ENCODE measurements at places on chromosomes 1 and 21. TPM values are rescaled to one million over a fixed set of nuclear protein-coding genes. Genes with fewer than 3 reads are reported as not detected.

The CHIT1 gene
- not detected for total RNA-seq

The CHIA gene
- not detected for total RNA-seq

The KCNJ15 gene
- not detected for total RNA-seq

The PYHIN1 gene
- total RNA-seq = 0.82 TPM

The TRIM46 gene
- total RNA-seq = 0.36 TPM

GRCh38 chr1:197705941-197706340 lies 69.3 kb downstream of the DENND1B start:
- no peaks in the 10 kb centered on the region for H3K27me3 ChIP-seq
- no peak overlapping the region for H3K4me3 ChIP-seq
- no peaks in the 10 kb centered on the region for H3K36me3 ChIP-seq
- DNase-seq = no peak

DNA sequence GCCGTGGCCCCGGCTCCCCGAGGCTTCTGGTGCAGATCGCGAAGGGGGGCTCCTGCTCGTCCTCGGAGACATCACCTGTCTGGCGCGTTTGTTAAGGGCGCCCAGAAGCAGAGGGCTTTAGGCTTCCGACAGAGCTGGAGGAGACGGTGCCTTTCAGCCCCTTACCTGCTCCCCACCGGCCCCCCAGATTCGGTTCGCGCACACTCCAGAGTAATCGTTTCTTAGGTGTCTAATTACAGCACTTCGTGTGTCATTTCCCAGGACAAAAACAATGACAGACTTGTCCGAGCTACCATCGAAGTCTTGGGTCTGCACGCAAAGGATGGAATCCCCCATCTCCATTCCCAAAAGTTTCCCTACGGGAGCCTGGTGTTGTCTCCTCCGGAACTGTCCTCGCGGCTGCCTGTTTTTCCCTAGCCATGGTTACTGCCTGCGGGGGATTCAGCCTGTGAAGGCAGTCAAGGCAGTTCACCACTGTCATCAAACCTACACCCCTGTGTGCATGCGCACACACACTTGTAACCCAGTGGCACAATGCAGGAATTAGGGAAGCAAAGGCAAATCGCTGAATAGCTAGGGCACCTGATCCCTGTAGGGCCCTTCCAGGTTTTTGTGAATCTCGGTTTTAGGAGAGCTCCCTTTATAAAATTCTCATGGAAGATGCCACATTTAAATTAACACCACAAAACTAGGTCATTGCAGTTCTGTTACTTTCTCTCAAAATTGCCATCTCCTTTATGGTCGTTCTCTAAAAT lies 738 bp upstream of the CDC42BPA start:
- peak overlapping the region; percentile 86 for H3K27ac ChIP-seq
- DNase-seq = peak; percentile 76
- no peaks in the 10 kb centered on the region for H3K36me3 ChIP-seq
- peak overlapping the region; percentile 96 for H3K4me3 ChIP-seq

DNA sequence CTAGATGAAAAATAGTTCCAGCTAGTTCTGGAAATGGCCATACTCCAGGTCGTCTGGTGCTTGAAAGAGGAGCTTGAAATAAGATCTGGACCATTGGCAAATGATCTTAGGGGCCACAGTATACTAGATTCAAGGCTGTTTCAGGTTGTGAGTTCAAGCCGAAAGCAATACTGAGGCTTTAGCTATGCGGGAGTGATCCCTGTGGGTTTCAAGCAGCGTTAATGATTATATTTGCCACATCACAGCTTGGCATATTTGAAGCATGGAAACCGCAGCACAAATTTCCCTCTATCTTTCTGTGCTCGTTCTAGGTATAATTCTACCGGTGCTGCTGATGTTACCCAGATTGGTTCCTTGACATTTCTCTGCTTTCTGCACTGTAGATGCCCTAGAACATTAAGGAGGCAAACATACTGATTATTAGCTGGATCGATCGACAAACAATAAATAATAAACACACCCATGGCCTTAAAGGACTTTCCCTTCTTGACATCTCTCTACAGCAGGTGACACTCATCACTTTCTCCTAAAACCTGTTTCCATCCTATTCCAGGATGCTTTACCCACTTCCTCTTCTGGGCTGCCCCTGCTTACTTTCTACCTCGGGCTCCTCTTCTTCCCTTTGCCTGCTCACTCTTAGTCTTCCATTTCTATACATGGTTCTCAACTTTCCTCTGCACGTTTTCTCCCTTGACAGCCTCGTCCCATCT lies 40.6 kb upstream of the LYST start:
- peaks cover 32% of the 10 kb centered on the region for H3K4me1 ChIP-seq
- no peak for DNase-seq
- no peak overlapping the region for H3K27ac ChIP-seq
- H3K27me3 ChIP-seq = no peaks in the 10 kb centered on the region

GRCh38 chr1:225977937-225978748 lies 21.0 kb downstream of the SDE2 start:
- H3K27me3 ChIP-seq = no peaks in the 10 kb centered on the region
- H3K4me3 ChIP-seq = no peak overlapping the region

DNA sequence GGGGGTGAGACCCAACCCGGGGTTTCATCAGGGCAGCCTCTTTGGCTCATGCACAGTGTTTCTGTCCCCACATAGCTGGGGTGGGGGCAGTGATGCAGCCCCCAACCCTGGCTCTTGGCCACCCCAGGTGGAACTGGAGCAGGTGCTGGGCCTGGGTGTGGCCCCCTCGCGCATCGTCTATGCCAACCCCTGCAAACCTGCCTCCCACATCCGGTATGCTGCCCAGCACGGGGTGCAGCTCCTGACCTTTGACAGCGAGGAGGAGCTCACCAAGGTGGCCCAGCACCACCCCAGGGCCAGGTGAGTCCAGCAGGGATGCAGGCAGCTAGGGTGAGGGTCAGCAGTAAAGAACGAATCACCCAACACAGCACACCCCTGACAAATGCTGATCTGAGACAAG lies 72.3 kb upstream of the TINAGL1 start:
- peaks cover 11% of the 10 kb centered on the region for H3K27me3 ChIP-seq
- no peaks in the 10 kb centered on the region for H3K4me1 ChIP-seq
- H3K4me3 ChIP-seq = no peak overlapping the region
- H3K36me3 ChIP-seq = no peaks in the 10 kb centered on the region
- no peak overlapping the region for H3K27ac ChIP-seq

- H3K36me3 ChIP-seq = no peaks in the 10 kb centered on the region
- H3K4me3 ChIP-seq = peak overlapping the region; percentile 28
- H3K4me1 ChIP-seq = peaks cover 12% of the 10 kb centered on the region
- no peaks in the 10 kb centered on the region for H3K27me3 ChIP-seq
These were observed 100.9 kb downstream of the TSEN15 start for GRCh38 chr1:184152434-184152898.

DNA sequence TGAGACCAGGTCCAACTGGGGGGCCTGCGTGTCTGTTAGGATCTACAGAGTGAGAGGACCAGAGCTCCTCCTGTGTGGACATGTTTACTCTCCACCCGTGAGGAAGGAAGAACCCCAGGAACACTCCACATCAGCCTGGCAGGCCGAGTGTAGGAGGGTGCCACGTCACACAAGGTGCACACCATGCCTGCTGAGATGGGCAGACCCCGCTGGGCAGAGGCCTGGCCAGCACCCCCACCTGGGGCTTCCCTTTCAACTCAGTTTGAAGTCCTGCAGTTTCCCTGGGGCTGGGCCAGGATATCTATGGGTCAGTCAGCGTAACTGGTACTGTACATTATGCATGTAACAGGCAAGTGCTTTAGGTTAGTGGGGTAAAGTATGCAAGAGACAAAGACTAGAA lies 30.1 kb upstream of the PCBP3 start:
- no peak overlapping the region for H3K4me3 ChIP-seq
- no peaks in the 10 kb centered on the region for H3K36me3 ChIP-seq
- no peaks in the 10 kb centered on the region for H3K4me1 ChIP-seq
- H3K27ac ChIP-seq = no peak overlapping the region

DNA sequence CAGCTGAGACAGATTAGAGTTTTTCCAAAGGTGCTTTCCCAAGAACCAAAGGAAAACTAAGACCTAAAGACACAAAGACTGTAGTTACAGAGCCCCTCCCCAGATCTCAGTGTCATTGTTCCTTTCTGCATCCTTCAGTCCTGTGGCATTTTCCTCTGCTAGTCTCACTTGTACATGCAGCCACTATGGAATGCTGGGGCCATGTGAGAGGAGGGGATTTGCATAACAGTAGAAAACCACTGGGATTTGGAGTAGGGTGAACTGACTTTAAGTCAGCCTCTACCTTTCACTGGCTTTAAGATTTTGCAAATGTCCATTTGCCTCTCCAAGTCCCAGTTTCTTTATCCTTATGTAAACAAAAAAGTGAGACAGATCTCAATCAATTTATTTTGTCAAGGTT lies 119.4 kb upstream of the F3 start:
- no peak for DNase-seq
- H3K27ac ChIP-seq = no peak overlapping the region
- H3K36me3 ChIP-seq = no peaks in the 10 kb centered on the region
- no peaks in the 10 kb centered on the region for H3K27me3 ChIP-seq
- peaks cover 29% of the 10 kb centered on the region for H3K4me1 ChIP-seq

DNA sequence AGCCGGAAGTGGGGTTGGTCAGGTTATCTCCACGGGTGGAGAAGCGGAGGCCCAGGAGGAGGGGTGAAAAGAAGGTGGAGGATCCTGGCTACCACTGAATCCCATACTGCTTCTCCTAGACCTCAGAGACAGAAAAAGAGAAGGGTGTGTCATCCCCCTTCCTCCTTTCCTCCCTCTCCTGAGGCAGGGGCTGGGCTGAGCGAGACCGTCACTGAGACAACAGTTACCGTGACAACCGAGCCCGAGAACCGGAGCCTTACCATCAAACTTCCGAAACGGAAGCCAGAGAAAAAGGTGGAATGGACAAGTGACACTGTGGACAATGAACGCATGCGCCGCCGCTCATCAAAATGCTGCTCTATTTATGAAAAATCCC lies 42.1 kb upstream of the NBPF3 start:
- no peak for DNase-seq
- H3K36me3 ChIP-seq = no peaks in the 10 kb centered on the region
- no peaks in the 10 kb centered on the region for H3K4me1 ChIP-seq
- H3K4me3 ChIP-seq = no peak overlapping the region
- no peaks in the 10 kb centered on the region for H3K27me3 ChIP-seq

GRCh38 chr1:100313382-100313781 lies 38.9 kb upstream of the CDC14A start:
- DNase-seq = no peak
- no peak overlapping the region for H3K27ac ChIP-seq
- no peaks in the 10 kb centered on the region for H3K4me1 ChIP-seq
- no peak overlapping the region for H3K4me3 ChIP-seq
- no peaks in the 10 kb centered on the region for H3K27me3 ChIP-seq
- H3K36me3 ChIP-seq = no peaks in the 10 kb centered on the region

Data from sigmoid colon (tissue), 7 donors.